MG63 (cell line): ENCODE measurements at places on chromosomes 13 and 19. TPM values are rescaled to one million over a fixed set of nuclear protein-coding genes. Genes with fewer than 3 reads are reported as not detected.

The ADM5 gene
- 0.33 and 1.4 TPM in 2 replicates for total RNA-seq

The NLRP9 gene
- total RNA-seq = not detected in 2 replicates

The DNAAF3 gene
- total RNA-seq = 2.7 TPM in 1 of 2 replicates, not detected in the other

The FDX2 gene
- 30.8 and 43.8 TPM in 2 replicates for total RNA-seq

The TEX26 gene
- not detected in 2 replicates for total RNA-seq

The INSL3 gene
- not detected in 2 replicates for total RNA-seq
